ENCODE measurements at places on chromosomes 12 and 14.

- peak; percentile 83 for DNase-seq
These were observed at the start of gene USP30 for GRCh38 chr12:109052414-109053323. TSS of gene USP30 (plus strand) at chr12:109052576. CDS start at chr12:109052679, 103 bp downstream.

DNA sequence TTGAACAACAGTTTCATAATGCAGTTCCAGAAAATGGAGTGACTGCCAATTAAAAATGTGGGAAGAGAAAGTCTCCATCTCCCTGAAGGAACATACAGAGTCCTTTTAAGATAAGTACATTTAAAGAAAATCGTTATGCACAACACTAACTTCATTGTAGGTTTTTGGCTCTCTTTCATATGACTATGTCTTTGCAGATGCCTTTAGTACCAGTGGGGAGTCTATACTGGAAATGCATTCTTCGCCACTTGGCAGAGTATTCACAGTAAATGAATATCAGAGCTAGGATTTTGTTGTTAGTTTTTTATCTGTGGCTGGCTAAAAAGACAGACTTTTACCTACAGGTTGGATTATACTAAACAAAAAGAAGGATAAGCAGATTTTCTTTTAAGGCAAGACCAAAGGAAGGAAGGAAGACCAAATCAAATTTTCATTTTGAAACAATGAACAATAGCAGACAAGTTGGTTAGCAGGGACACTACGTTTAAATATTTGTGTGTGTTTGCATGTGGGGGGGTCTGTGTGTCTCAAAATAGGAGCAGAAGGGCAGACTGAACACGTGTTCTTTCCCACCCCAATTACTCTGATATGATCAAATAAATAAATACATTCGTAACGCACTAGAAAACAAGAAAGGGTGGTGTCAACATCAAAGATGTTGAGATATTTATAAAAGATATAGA lies 124.5 kb downstream of the BTG1 start:
- no peak for DNase-seq

GRCh38 chr12:25126101-25126500 lies 68.9 kb downstream of the DNAI7 start:
- DNase-seq, result no peak

- DNase-seq, result no peak
These were observed 48.8 kb downstream of the SYNE2 start for GRCh38 chr14:63901434-63902085.

DNA sequence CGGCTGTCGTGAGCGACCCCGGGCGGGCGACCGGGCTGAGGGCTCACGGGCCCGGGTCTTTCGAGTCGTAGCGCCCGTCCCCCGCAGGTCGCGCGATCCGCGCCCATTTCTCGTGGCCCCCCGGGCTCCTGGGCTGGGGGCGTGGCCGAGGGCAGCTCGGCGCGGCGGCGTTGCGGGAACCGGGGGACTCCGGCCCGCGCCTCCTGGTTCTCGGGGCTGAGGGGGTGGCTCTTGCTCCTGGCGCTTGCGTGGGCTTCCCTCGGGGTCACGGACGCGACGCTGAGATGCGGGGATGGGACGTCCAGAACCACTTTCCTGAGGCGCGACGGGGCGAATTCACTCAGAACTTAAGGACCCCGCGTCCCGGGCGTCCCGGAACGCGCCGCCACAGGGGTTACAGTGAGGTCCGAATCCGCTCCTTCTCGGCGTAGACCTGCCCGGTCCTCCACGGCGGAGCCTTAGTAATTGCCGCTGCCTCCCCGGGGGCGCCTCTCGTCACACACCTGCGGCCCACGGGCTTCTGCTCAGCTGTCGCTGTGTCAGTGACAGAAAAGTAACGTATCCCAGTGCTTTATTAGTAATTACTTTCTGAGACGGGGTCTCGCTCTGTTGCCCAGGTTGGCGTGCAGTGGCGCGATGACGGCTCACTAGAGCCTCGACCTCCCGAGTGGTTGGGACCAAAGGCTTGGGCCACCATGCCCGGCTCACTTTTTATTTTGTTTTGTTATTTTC lies 606 bp downstream of the EP400 start:
- DNase-seq, result peak; percentile 27

GRCh38 chr12:118495296-118495695 lies 118.9 kb downstream of the SUDS3 start:
- no peak for DNase-seq

DNA sequence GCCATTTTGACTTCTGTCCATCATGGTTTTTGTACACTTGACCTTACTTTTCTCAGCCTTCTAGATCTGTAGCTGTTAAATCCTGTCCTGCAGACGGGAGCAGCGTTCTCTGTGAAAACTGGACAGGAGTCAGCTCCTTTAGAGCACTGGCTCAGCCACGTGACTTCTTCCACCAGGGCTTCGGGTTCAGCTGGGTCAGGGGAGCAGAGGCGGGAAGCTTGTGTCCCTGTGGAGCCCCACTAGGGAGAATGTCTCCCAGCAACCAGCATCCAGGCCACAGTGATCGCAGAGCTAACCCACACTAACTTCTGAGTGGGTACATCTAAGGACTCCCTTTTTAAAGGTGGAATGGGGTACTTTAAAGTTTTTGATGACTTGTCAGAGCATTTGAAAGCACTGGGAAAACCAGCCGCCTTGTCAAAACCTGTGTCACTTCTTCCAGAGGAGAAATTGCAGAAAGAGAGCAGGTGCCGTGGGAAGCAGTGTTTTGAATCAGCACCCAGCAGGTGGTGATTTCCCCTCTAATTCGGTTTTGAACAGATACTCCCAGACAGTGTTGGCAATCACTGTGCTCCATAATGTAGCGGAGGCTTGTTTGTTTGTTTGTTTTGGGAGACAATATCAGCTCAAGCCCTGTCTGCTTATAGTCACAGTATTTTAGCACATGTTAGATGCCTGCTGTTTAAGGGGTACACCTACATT lies 17.9 kb downstream of the DERA start:
- no peak for DNase-seq

GRCh38 chr14:21036751-21037150 lies 2.1 kb upstream of the RNASE13 start:
- DNase-seq, result no peak

DNA sequence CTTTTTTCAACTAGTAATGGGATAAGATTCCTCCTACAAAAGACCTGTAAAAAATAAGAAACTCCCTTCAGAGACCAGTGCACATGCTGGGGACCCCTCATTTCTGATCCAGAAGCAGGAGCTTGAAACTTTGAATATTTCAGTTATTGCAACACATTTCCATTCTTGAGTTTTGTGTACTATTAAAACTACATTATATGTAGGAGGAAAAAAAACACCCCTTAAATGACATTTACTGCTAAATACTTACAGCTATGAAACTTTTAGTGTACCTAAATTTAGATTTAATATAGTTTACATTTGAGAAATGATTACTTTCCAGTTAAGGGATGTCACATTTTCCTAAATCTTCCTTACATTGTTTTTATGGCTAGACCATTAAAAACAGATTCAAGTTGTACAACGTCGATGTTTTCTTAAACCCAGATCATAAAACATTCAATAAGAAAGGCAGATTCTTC lies 4.1 kb downstream of the LRIG3 start:
- DNase-seq, result no peak

- no peak for DNase-seq
These were observed 458.1 kb downstream of the PCNX1 start for GRCh38 chr14:71365361-71365760.

DNA sequence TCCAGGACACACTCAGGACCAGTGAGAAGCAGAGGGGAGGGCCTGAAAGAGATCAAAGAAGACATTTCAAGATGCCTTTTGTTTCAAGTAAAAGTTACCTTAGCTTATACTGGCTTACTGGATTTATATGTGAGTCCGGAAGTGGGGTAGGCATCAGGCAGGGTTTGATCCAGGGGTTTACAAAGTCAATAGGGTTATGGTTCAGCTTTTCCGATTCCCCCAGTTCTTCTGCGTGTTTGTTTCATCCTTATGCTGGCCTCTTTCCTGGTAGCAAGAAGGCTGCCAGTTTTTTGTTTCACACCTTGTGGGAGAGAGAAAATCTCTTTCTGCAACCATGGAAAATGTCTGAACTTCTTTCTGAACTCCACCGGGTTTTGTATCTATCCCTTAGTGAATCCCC lies 126.3 kb downstream of the ESRRB start:
- DNase-seq, result no peak

DNA sequence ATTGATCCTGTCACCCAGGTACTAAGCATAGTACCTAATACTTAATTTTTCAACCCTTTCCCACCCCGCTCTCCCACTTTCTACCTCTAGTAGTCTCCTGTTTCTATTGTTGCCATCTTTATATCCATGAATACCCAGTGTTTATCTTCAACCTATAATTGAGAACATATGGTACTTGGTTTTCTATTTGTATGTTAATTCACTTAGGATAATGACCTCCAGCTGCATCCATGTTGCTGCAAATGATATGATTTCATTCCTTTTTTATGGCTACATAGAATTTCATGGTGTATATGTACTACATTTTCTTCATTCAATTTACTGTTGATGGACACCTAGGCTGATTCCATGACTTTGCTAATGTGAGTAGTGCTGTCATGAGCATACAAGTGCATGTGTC lies 547.3 kb upstream of the NOVA1 start:
- DNase-seq, result no peak

GRCh38 chr12:67052981-67053380 lies 216.2 kb upstream of the CAND1 start:
- DNase-seq, result no peak

DNA sequence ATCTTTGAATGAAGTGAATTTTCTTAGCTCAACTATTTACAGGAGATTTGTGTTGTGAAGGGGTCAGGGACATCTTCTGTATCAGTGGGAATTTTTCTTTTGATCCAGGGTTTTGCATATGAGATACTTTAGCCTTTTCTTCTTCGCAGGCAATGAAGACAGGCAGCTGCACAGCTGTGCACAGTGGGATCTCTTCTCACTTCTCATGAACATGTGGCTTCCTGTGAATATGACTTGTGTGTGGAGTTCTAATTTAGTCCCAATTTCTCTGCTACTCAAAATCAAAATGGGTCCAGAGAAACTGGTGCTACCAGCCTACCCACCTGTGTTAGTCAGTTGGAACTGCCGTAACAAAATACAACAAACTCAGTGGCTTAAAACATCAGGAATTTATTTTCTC lies 37.8 kb downstream of the ARF6 start:
- DNase-seq, result no peak

- DNase-seq, result no peak
These were observed 32.9 kb downstream of the RPS6KA5 start for GRCh38 chr14:91027561-91027960.

DNA sequence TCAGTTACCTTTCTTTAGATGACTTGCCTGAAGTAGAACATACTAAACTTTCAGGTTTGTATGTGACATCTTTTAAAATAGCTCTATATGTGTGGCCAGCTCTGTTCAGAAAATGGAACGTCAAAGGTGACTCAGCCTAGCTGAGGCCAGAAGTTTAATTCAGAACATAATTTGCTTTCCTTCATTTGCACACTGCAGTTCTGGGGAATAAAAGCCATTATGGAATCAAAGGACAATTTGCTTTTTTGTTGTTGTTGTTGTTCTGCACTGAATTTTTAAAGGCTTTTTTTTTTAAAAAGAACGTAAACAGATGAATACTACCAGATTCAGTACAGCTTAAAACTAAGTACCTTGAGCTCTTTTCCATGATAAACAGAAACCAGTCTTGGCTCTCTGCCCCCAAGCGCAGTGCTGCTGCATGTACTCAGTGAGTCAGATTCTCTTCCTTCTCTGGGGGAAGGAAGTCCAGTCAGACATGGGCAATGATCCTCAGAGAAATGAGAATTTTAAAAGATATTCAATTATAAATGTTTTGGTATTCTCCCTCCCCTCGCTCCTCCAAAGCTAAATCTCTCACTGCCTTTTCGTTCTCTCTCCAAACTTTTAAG lies 644.2 kb downstream of the NOVA1 start:
- no peak for DNase-seq

GRCh38 chr12:30361145-30361544 lies 334.5 kb downstream of the IPO8 start:
- no peak for DNase-seq

DNA sequence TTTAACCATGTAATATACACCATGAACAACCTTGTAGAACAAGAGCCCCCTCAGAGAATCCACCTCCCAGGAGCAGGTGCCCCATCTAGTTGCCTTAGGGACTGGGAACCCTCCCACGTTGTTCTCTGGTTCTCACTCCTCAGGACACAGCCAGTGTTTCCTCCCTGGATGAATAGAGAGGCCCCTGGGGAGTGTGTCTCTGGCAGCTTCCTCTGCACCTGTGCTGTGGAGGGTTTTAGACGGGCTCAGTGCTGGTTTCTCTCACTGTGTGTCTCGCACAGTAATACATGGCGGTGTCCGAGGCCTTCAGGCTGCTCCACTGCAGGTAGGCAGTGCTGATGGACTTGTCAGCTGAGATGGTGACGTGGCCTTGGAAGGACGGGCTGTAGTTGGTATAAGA lies 581.3 kb downstream of the TMEM121 start:
- DNase-seq, result no peak

- peak; percentile 34 for DNase-seq
These were observed 58.1 kb upstream of the CCND2 start for GRCh38 chr12:4215229-4216186.

GRCh38 chr12:89092297-89092696 lies 260.0 kb downstream of the DUSP6 start:
- no peak for DNase-seq

DNA sequence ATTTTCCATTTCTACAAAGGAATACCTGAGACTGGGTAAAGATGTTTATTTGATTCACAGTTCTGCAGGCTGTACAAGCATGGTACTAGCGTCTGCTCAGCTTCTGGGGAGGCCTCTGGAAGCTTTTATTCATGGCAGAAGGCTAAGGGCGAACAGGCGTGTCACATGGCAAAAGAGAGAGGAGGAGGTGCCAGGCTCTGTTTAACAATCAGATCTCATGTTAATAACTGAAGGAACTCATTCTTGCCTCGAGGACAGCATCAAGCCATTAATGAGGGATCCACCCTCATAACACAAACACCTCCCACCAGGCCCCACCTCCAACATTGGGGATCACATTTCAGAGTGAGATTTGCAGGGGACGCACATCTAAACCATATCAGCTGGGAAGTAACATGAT lies 36.0 kb downstream of the PRB3 start:
- no peak for DNase-seq

GRCh38 chr12:70122804-70123203 lies 120.4 kb upstream of the CNOT2 start:
- no peak for DNase-seq

- no peak for DNase-seq
These were observed 37.1 kb downstream of the PPFIA2 start for GRCh38 chr12:81722004-81722403.

All from activated CD4-positive, alpha-beta T cell treated with anti-CD3 and anti-CD28 coated beads, Interleukin-2, amount 10 ng/mL, durations not matched to agents 7 days and 5 days (primary cell).